ENCODE measurements at places on chromosomes 7 and 10.

GRCh38 chr10:67518043-67518442, 178.0 kb downstream of the CTNNA3 start:
- no peak for DNase-seq

DNA sequence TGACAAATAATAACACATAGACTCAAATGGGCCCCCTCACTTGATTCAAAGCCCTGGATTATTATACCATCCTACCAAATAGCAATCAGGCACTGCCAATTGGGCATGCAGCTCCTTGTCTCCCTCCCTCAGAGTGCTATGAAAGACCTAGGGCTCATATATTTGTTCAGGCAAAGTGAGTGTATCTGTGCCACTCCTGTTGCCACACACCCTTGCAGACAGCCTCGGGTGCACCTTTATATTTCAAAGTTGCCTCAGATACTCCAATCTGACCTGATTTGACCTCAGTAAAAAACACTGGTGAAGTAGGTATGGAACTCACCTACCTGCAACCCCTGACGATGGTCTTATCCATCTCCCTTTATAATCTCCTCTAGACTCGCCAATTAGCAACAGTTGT, 3.0 kb upstream of the NAMPT start:
- DNase-seq: no peak

DNA sequence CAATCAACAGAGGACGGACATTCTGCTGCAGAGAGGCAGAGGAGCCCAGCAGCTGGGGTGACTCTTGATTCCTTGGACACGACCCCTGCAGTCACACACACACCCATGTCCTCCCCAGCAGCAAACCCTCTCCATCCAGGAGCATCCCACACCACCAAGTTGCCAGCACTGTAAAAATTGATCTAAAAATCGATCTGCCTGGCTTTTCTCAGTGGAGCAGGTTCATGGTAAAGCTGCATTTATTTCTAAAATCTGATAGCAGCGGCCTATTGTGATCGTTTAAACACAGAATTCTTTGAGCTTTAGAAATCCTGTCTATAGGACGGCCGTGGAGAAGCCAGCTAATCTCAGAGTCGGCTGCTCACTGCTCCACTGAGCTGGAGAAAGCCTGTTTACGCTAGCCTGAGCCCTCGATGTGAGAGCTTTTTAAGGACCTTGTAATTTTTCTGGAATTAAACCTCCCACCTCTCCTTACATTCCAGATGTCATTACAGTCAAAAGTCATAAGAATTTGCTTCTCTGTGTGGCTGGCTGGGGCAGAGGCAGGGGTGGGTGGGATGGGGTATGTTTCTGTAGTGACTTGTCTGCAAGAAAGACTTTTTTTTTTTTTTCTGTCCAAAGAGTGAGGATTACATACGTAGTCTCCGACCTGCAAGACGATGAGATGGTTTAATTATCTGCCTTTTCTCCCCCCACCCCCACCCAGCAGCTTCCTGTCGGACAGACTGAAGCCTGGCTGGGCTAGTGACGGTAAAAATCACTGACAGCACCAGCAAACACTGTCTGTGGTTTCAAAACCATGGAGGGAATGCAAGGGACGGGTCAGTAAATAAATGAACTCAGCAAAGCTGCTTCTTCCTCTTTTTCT, 31.6 kb downstream of the TRIM8 start:
- peak; percentile 50 for DNase-seq

DNA sequence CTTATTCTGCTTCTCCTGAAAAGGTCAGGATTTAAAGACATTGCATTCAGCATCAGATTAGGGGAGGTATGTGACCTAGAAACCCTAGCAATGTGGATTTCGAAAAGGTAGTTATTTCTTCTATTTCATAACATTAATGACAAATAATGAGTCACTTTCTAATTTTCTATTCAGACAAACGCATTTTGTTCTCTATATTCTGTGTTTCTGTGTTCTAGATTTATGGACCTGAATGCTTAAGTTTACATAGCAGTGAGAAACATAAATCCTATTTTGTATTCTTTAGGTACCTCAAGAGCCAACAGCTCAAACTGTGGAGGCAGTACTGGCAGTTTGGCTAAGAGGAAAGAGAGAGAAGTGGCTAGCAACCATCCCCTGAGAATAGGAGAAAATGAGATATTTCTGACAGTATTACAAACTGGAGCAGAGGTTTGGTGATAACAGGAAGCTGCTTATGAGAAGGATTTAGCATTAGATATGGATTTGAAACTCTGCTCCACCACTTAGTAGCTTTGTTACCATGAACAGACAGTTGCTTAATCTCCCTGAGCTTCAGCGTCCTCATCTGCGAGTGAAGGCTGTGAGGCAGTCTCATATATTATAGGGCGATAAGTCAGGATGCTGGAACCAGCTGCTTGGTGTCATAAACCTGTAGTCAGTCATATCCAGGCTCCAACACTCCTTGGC, 28.2 kb downstream of the CDK14 start:
- DNase-seq: no peak

- DNase-seq: no peak
Observed at GRCh38 chr10:66307826-66308225, 618.0 kb upstream of the LRRTM3 start.

DNA sequence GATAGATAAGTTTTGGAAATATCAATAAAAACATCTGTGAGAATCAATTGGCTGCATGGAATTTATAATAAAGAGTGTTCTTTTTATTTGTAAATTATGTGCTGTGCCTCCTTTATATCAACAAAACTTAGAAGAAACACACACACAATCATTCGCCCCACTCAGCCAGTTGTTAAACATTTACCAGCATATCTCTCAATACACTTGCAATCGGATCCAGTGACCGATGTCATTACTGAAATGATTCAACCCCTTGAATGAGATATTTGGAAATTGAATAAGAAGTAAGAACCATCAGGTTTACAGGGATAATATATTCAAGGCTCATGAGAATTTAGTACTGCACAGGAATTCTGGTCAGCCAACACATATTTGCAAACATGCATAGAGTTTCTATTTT, 35.6 kb downstream of the TAF3 start:
- DNase-seq: no peak

DNA sequence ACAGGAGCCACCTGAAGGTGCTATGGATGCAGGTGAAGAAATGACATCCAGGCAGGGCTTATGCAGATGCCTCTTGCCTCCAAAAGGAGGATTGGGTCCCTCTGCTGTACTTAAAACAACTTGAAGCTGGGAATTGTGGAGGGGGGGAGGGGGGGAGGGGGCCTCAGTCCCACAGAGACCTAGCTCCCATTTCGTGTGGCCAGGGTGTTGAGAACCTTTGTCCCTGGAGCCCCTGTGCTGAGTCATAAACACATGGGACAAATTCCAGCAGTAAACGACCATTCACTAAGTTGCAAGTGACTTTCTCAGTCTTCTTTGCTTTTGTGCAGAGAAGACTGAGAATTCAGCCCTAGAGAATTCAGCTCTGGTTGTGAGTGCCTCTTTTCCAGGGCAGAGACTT, 96.5 kb upstream of the PODXL start:
- DNase-seq: no peak

- peak; percentile 47 for DNase-seq
Observed at GRCh38 chr7:100483722-100484672, at the start of gene NYAP1. TSS of gene NYAP1 (plus strand) at chr7:100483927. CDS start at chr7:100485312, 1,385 bp downstream.

DNA sequence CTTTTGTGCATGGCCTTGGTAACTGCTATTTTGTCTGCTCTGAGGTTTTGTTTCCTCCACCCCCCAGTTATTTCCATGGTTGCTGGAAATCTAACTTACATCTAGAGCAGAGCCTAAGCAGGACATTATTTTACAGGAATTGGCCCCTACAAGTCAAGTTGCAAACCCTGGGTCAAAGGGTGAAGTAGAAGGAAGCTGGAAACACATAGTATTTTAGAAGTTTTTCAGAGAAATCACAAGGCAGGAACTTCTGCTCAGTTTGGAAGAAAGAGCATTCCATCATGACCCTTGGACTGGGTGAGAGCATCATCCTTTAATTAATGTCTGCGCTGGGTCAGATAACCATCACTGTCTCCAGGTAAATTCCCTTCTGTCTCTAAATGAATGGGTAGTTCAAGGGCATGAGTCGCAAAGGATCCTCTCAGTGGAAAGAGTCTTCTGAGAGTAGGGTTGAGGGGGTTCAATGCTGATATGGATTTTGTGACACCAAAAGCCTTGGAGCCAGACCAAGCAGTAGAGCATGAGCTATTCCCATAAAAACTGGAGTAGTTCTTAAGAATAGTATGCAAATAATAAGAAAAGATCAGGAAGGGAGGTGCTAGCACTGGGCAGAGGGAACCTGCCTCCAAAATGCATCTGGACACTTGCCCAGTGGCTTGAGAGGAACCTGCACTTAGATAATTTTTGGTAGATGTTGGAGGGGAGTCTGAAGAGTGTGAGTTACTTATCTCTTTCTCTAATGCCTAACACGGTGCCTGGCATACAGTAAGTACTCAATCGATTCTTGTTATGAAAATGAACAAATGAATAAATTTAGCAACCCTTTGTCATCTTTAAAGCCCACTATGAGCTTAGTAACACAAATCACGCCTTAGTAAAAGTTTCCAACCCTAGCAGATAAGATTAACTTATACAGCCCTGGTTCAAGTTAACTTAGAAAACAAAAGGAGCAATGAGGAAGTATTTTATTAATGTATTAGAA, 160.6 kb upstream of the ADO start:
- DNase-seq: no peak

DNA sequence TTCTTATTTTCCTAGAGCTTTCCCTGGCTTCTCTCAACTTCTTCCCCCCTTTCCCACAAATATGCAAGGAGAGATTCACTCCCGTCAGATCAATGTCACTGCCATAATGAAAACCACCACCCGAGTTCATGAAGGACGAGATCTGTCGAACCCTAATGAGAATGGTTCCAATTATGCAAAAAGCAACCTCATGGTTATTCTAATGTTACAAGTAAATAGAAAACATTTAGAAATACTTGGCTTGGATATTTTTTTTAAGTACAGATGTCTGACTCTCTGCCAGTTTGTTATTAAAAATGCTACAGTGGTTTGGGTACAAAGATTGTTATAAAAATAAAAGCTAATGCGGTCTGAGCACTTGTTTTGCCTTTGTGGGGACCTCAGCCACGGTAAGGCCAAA, 25.9 kb upstream of the EMX2 start:
- no peak for DNase-seq

- no peak for DNase-seq
Observed at GRCh38 chr10:5413012-5413938, 918 bp downstream of the NET1 start.

DNA sequence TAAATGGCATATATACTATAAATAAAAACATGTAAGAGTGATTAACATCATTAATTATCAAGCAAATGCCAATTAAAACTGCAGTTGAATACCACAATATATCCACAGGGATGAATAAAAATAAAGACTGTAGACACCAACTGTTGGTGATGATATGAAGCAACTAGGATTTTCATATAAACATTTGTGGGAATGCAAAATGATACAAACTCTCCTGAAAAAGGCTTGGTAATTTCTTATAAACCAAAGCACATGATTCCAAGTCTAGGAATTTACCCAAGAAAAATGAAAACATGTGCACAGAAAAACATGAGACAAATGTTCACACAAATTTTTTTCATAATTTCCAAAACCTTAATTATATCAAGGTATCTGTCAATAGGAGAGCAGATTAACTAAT, 448.1 kb downstream of the ETV1 start:
- no peak for DNase-seq

GRCh38 chr7:106100863-106101629, 11.1 kb downstream of the SYPL1 start:
- DNase-seq: no peak

DNA sequence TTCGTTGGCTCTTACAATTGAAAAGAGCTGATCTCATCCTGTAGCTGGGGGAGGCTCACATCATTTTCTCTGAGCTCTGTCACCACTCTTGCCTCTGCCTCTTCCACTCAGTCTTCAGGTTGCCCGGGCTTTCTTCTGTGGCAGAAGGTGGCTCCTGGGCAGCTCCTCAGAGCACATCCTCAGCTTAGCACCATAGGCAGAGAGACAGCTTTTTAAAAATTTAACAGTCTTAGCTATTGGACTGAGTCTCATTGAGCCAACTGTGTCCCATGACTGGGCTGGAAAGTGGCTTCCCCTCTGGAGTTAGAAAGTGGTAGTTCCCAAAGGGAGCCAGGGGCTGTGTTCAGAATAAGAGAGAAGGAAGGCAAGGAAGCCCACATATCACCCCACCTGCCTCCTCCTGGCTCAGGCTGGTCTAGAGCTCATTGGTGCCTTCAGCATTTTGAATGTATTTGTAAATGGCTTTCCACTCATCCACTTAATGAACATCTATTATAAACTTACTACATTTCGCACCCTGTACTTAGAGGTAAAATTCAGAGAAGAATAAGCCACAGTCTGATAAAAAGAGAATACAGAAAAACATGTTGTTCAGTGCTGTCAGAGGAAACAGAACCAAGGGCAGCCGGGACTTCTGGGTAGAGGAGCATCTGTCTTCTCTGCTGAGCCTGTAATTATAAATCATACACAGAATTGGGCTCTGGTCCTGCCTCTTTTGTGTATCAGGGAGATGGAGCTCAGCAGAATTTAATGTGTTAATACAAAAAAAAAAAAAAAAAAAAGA, 119.3 kb downstream of the WDFY4 start:
- DNase-seq: no peak

- DNase-seq: no peak
Observed at GRCh38 chr10:77290528-77291155, 347.0 kb downstream of the KCNMA1 start.
